ENCODE measurements at places on chromosomes 7 and 10. TPM values are rescaled to one million over a fixed set of nuclear protein-coding genes. Genes with fewer than 3 reads are reported as not detected.

Gene TBC1D12
- total RNA-seq, result 0.85 TPM

Gene CROT
- 7.5 TPM for total RNA-seq

DNA sequence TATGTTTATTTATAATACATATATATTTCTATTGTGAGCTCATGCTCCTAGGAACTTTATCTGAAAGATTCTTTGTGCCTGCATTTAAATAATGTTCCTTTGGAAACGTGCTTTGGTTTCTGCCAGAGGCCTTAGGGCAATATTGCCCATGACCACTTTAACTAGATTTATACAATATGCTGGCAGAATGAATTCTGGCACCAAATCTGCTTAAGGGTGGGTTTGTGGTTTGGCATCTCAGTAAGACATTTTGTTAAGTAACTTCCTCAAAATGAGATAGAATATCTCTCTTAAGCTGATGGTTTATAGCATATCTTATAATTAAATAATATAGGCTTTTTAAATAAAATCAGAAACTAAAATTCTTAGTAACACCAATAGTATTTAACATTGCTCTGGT, 252.9 kb downstream of the RNLS start:
- H3K4me3 ChIP-seq, result no peak overlapping the region
- peaks cover 23% of the 10 kb centered on the region for H3K4me1 ChIP-seq
- peaks cover 2% of the 10 kb centered on the region for H3K27me3 ChIP-seq
- H3K27ac ChIP-seq, result no peak overlapping the region
- DNase-seq, result no peak

Gene CREM
- 190 TPM for total RNA-seq

Measured in activated T-helper 2 cell treated with anti-CD3 and anti-CD28 coated beads, Interferon-gamma antibody, Interleukin-2, Interleukin-4, amounts not matched to agents 10 μg/mL and 5 μg/mL and 100 μg/mL, durations not matched to agents 14 hours and 24 hours and 36 hours (primary cell).